ENCODE measurements at places on chromosomes 12 and 14. TPM values are rescaled to one million over a fixed set of nuclear protein-coding genes. Genes with fewer than 3 reads are reported as not detected.

DNA sequence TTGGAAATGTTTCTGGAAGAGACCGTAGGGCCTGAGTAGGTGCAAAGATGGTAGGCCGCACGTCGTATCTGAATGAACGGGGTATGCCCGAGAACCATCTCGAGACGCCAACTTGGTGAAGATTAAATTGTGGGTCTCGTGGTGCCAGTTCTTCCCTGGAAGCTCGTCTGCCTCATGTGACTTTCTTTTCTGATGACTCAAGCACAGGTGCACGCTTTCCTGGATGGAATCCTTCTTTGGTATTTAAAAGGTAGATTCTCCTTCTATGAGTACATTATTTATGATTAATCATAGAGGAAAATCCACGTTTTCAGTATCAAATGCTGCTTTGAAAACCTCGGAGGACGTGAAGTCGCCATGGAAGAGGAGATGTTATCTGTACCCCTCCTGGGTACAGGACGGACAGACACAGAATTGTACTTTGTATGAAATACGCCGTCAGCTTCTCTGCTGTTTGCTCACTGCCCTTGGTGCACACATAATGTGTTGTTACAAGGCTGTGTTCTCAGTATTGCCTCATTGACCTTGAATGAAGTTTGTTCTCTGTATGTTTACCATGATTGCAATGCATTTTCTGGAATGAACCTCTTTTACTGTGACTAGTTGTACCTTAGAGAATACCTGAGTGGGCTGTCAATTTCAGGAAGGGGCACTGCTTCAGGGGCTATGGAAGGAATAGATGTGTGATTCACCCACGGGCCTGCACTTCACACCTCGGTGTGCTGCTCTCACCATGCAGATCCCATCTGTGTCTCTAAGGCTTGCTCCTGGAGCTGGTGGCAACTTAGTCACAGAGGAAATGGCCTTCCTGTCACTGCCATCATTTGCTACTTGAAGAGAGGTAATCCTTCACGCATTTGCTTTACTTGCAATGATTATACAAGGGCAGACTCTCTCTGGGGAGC is 137.3 kb upstream of the RTL1 start:
- DNase-seq: no peak

DNA sequence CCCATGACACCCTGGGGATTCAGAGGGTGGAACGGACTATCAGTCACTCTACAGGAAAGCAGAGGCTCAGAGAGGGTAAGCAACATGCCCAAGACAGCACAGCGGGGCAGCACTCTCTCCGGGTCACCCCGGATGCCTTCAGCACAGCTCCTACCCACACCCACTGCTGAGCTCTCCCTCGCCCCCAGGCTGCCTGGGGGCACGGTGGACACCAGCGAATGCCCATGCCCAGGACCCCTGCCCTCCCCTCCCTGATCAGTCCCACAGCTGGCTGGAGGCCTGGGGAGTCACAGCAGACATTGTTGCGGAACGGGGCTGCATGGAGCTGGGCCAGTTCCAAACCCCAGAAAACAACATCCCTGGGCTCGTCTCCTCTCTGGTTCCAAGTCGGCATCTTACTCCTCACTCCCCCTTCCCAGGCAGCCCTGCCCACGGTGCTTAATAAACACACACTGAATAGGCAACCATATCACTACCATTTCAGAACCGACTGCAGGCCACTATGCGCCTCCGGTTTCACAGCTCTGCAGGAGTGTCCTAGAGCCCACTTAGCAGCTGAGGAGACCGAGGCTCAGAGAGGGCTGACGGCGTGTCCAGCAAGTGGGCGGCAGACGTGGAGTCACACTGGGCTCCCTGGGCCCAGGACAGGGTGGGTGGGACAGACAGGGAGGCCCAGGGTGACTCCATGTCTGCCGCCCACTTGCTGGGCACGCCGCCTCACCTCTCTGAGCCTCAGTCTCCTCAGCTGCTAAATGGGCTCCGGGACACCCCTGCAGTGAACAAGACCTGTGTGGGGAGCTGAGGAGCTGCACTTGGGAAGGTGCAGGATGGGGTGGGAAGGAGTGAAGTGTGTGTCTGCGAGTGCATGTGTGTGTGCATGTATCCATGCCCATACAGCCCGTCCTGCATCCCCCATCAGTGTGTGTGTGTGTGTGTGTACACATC is 27.0 kb downstream of the CCDC85C start:
- no peak for DNase-seq

- DNase-seq: no peak
These were observed 30.8 kb upstream of the BCL2L14 start for GRCh38 chr12:12039897-12040296.

DNA sequence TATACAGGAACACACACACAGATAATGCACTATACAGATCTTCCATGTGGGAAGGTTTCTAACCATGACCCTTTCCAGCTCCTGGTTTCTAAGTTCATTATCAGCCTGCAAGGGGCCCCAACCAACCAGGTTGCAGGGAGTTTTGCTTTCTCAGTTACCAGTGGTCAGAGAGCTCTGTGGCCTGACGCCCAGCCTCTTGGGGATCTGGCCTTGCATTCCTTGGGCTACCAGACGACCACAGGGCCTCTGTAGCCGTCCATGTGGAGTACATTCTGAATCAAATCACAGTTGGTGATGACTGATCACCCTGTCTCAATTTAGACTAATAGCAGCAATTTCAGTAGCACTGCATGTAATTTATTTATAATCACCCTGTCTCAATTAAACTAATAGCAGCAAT is 47.5 kb downstream of the PAH start:
- DNase-seq: no peak

- no peak for DNase-seq
These were observed 26.0 kb downstream of the VEZT start for GRCh38 chr12:95243497-95244183.

Gene IGF1
- total RNA-seq: not detected

GRCh38 chr14:71632440-71632946 is 299.7 kb upstream of the RGS6 start:
- DNase-seq: no peak
